ENCODE measurements at places on chromosomes 6 and 20. TPM values are rescaled to one million over a fixed set of nuclear protein-coding genes. Genes with fewer than 3 reads are reported as not detected.

DNA sequence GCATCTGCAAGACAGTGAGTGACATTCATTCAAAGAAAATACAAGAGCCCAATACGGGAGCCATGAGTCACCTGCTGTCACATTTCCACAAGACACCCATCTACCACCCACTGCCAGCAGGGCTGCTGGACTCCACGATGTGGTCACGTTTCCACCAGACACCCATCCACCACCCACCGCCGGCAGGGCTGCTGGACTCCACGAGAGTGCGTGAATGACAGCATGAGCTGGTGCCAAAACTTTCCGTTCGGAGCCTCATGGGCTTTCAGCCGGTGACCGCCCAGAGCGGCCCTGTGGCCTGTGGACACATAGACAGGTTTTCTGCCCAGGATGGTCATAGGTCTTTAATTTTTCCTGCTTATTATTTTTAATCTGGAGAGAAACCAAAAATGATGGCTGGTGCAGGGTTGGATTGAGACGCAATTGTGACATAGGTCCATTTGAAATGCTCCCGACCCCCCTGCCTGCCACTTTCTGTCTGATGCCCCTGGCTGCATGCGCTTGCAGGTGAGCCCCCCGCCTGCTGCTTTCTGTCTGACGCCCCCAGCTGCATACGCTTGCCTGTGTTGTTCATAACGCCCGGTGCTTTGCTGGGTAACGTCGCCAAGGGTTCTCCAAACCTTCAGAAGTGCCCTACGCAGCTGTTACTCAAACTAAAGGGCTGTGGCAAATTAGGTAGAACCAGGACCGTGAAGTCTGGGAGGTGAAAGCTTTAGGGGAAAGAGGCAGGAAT lies 59.1 kb upstream of the SMOC2 start:
- DNase-seq, result no peak

DNA sequence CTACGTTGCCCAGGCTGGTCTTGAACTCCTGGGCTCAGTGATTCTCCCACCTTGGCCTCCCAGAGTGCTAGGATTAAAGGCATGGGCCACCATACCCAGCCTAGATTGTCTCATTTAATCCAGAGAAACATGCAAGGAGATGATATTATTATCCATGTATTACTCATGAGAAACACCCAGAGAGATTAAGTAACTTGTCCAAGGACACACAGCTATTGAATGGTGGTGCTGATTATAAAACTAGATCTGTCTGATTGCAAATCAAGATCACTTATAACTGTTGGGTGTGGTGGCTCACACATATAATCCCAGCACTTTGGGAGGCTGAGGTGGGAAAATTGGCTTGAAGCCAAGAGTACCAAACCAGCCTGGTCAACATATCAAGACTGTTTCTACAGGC lies 94.4 kb upstream of the ZNF217 start:
- DNase-seq, result no peak

DNA sequence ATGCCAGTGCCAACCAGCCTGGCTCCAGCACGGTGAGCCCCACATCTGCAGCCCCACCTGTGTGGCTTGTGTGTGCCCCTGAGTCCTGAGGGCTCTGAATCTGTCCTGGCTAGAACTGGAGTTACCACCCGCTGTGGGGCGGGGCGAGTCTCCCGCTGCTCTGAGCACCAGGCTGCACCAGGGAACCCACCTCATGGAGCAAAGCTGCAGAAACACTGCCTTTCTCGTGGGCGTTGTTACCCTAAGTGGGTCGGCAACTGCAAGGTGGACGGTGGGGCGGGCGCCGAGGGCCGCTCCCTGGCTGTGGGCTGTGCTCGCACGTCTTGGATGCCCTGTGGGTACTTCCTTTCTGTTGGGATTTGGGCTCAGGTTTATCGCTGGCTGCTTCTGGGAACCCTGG lies 12.7 kb upstream of the ZBTB46 start:
- no peak for DNase-seq

The VSTM2L gene
- polyA plus RNA-seq, result 3.5 TPM

DNA sequence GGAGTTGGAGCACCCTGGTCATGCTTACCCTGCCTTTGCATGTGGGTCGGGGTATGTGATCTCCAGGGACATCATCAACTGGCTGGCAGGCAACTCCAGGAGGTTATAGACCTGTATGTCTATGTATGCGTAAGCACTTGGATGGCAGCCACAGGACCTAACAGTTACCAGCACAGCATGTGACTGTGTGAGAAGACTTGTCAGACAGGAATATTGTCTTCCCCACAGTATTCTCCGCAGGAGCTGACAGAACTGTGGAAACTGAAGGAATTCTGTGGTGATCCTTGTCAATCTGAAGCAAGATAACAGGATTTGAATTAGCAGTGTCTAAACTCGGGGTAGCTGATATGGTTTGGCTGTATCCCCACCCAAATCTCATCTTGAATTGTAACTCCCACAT lies 59.2 kb downstream of the TMEM244 start:
- DNase-seq, result no peak

DNA sequence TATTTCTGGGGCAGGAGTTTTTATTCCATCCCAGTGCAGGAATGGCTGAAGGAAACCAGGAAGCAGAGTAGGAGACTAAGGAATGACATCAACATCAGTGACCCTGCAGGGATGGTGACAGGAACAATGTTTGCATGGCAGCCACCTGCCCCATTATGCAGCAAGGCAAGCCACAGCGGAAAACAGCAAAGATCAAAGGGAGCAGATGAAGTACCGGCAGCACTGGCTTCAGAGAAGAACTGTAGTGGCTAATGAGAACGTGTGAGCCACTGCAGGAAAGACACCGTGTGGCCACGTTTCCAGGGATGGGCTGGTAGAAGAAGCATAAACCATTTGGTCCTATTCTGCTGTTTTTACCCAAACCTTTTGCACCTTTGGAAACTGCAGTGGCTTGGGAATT lies 52.9 kb upstream of the TAB2 start:
- DNase-seq, result no peak

DNA sequence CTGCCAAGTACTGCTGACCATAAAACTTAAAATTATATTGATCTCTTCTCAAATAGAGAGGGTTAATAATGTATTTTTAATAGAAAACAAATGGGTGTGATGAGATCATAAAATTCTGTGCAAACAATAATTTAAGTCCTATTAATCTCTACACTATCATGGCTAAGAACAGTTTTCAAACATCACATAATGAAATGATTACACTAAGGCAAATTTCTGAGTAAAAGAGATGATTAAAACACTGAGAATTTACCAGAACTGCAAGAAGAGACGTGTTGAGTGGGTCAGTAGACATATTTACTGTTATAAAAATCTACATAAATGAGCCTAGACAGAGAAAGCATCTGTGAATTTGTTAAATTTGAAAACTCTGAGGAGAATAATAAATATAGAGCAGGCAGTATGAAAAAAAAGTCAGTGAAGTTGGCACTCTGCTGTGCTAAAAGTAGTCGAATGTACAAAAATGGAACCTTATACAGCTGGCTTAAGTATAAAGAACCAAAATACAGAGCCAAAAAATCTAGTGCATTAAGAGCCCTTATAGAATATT lies 302.6 kb upstream of the MANEA start:
- DNase-seq, result no peak

DNA sequence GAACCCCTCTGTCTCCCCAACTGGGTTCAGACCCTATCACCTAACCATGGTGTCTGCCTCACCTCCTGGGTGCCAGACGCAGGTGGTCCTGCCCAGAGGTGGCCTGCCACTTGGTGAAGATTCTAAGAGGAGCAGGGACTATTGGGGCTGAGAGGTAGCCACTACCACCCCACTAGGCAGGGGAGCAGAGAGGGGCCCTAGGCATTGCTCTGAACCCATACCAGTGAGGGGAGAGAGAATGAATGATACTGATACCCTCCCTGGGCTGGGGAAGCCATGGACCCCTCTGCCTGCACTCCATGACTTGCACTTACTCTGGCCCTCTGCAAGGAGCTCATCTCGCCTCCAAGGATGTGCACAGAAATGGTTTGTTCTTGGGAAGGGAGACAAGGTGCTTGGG lies 31.7 kb upstream of the SPDEF start:
- no peak for DNase-seq

DNA sequence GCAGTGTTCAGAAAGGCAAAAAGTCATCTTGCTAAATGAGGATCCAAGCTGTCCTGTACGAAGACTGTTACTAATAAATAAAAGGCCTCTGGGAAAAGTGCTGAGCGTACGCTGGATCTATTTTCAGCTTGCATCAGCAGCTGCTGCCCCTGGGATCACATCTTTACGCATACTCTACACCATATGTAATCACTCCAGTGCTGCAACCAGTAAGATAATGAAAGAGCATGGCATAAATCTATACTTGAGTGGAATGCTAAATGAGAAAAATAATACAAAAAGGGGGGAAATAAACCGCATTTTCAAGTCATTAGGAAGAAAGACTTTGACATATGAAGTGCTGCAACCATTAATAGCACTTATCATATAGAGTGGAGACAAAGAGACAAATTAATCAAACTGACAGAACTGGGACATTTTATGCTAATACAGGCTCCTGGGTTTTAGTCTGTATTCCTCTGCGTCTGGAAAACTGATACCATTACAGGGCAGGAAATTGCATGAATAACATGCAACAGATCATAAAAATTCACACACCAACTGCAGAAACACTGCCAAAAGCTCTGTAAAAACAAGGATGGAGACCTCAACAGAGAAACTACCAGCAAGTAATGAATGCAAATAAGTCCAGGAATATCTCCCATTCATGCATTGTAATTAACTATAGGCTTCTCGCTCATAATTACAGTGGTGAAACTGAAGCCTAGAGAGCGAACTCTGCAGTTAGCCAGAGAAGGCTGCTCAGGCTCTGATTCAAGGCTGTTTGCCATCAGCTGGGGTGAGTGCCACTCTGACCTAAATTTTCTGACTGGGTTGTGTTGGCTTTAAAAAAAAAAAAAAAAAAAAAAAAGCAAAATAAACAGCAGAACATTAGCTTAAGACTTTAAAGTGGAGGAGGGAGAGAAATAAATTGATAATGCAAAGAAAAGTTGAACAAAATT lies 83.8 kb downstream of the GJA10 start:
- DNase-seq, result peak; percentile 71

The CPNE5 gene
- polyA plus RNA-seq, result 17.6 TPM

The BCAS1 gene
- 3.6 TPM for polyA plus RNA-seq

GRCh38 chr6:98946879-98947410 lies 801 bp downstream of the FBXL4 start:
- no peak for DNase-seq

- DNase-seq, result no peak
Observed at GRCh38 chr6:25311331-25311840, 32.2 kb downstream of the CARMIL1 start.

The C6orf141 gene
- 3.2 TPM for polyA plus RNA-seq

The ULBP2 gene
- polyA plus RNA-seq, result 0.61 TPM

DNA sequence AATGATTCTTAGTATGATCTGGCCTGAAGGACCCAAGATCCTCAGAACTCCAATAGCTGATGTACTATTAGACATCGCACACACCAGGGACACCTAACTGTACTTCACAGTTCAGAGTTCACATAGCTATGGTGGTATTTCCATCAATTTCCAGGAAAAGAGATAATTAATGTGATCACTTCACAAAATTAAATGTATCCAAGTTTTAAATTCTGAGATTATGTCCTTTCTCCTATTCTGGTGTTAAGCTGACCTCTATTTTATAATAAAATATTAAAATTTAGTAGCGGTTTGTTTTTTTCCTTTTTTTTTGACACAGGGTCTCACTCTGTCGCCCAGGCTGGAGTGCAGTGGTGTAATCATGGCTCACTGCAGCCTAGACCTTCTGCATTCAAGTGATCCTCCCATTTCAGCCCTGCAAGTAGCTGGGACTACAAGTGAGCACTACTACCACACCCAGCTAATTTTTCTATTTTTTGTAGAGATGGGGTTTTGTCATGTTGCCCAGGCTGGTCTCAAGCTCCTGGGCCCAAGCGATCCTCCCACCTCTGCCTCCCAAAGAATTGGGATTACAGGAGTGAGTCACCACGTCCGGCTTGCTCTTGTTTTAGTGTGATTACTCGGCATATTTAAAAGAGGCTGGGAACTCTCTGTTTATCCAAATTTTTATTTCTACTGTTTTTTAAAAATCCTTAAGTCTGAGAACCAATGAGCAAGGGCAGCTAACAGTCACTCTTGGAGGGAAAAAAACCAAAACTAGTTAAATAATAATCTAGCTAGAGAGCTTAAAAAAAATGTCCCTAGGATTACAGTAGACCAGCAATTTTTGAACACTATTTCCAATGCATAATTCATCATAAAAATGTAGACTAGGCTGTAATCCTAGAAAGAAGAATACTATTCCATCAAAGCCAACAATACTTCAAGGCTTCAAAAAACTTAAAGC lies 16.0 kb downstream of the KIF13A start:
- no peak for DNase-seq

DNA sequence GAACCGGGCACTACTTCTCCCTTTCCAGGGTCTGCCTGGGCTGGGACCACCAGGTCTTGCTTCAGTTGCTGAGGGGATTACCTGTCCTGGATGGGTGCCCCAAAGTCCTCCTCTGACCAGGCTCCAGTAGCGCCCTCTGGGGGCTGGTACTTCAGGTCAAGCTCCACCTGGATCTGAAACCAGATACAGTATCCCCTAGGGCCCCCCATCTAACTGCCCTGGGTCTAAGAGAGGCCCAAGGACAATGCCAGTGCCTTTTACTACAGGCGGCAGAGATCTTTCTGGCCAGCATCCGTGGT lies 11.2 kb upstream of the SPAG4 start:
- no peak for DNase-seq

DNA sequence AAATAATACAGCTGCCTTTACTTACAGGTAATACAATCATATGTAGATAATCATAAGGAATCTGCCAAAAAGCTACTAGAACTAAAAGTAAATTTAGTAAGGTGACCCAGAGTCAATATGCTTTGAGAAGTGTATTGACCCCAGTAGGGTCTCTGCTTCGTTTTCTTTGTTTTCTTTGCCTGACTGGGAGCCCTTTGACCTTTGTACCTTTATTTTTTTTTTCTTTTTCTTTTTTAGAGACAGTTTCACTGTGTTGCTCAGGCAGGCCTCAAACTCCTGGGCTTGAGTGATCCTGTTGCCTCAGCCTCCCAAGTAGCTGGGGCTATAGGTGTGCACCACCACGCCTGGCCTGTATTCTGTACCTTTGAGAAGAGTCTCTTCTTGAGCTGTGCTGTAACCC lies 17.9 kb downstream of the RAB5IF start:
- no peak for DNase-seq

The CLPSL1 gene
- polyA plus RNA-seq, result not detected

- DNase-seq, result no peak
Observed at GRCh38 chr6:169591616-169592015, 110.2 kb downstream of the WDR27 start.

GRCh38 chr6:150336299-150336698 lies 32.5 kb upstream of the IYD start:
- DNase-seq, result no peak

The CST5 gene
- not detected for polyA plus RNA-seq

GRCh38 chr6:158752613-158753012 lies 66.6 kb downstream of the EZR start:
- DNase-seq, result peak; percentile 6

DNA sequence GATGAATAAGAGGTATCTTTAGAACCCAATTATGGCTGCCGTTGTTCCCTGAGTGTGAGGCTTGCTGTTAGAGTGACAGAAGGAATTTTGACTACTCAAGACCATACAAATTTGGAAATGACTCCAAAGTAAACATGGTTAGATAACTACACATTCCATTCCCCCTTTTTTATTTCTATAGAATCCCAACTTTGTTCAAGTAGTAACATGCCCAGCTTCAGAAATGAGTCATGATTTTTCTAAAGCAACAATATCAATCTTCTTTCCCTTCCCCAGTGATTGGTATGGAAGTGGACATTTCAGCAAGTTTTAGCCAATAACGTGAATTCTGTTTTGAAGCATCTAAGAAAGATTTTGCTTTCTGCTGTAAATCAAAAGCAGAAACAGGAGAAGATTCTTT lies 37.8 kb downstream of the HCRTR2 start:
- no peak for DNase-seq

Measured in forelimb muscle (tissue), 1 donor.